ENCODE measurements at places on chromosomes 16 and 17.
A peak's percentile ranks its signal among the peaks of the same experiment; 100 is the strongest.

DNA sequence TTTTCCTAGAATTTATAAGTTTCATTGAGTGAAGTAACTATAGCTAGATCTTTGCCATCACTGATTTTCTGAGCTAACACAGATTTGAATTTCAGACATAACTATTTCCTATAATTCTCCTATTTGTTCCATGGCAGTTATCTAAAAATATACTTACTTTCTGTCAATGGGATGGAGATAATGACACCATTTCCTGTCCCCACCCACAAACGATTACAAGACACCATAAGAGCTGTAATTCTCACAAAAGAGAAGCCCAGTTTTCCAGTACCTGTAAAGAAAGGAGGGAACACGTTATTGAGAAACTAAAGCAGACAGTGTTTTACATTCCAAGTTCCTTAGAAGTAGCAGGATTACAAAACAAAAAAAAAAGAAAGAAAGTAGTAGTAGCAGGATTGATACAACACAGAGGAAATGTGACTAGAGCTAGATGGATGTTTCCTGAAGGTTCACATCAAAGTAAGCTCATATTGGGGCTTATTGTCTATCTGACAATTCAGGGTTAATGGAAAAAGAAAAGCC is 110.9 kb upstream of the TOB1 start:
- no peak overlapping the region for H3K4me3 ChIP-seq
- no peaks in the 10 kb centered on the region for H3K27me3 ChIP-seq
- no peaks in the 10 kb centered on the region for H3K4me1 ChIP-seq
- no peak for DNase-seq
- H3K27ac ChIP-seq, result peak overlapping the region; percentile 29

DNA sequence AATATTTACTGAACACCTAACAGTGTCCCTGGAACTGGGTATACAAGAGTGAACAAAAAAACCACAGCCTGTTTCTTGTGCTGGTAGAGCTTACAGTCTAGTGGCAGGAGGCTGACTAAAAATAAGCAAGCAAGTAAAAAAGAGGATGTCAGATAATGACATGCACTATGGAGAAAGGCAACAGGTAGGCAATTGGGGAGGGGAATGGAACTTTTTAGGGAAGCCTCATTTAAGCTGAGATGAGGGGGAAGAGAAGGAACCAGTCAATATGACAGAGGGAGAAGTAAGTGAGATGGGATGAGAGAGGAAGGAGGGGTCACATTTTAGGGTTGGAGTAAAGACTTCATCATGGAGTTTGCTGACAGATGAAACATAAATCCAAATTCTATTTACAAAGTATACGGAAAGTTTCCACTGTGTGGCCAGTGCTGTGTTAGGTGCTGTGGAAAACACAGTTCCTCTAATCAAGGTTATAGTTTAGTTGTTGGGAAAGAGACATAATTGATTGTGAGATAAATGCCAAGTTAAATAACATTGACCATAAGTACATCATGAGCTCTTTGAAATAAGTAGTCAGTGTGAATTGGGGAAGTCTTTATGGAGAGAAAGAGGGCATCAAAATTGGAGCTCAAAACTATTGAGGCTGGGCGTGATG is 251.4 kb downstream of the FTO start:
- no peak overlapping the region for H3K27ac ChIP-seq
- no peak overlapping the region for H3K4me3 ChIP-seq
- no peak for DNase-seq
- H3K36me3 ChIP-seq, result no peaks in the 10 kb centered on the region

DNA sequence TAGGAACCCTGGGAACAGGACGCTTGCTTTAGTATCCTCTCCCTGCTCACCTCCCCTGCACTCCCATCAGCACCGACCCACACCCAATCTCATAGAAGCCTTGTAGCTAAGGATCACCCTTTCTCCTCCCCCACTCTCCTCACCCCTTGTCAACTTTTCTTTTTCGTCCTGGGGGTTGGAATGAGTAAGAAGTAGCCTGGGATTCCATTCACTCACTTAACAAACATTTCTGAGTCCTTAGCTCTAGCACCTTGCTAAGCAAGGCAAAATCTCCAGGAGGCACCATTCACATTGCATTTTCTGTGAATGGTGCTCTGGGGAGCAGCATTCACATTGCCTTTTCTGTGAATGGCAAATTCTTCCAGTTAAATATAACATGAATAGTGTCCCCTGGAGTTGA is 1.1 kb upstream of the PGAP3 start:
- H3K27me3 ChIP-seq, result no peaks in the 10 kb centered on the region
- no peak overlapping the region for H3K27ac ChIP-seq
- H3K36me3 ChIP-seq, result no peaks in the 10 kb centered on the region
- no peak overlapping the region for H3K4me3 ChIP-seq
- H3K4me1 ChIP-seq, result peaks cover 6% of the 10 kb centered on the region

- H3K27me3 ChIP-seq, result no peaks in the 10 kb centered on the region
- no peak overlapping the region for H3K4me3 ChIP-seq
- H3K4me1 ChIP-seq, result no peaks in the 10 kb centered on the region
- H3K36me3 ChIP-seq, result no peaks in the 10 kb centered on the region
- H3K27ac ChIP-seq, result no peak overlapping the region
These were observed 118.1 kb downstream of the STXBP4 start for GRCh38 chr17:55086635-55087058.

DNA sequence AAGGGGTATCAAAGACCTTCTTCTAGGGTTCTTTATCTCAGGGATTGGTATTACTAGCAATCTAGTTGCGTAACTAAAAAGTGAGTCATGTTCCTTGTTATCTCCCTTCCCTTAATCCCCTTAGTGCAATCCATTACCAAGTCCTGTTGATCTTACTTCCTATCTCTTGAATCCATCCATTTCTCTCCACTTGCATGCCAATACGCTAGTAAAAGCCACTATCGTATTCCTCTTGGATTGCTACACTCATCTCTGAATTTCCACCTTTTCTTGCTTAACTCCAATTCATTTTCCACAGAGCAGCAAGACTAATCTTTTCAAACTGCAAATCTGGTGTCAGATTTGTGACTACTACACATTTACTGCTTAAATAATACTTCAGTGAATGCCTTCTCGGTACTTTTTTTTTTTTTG is 1.8 kb upstream of the ADAT1 start:
- H3K4me1 ChIP-seq, result no peaks in the 10 kb centered on the region
- H3K27me3 ChIP-seq, result no peaks in the 10 kb centered on the region
- no peaks in the 10 kb centered on the region for H3K36me3 ChIP-seq
- no peak overlapping the region for H3K4me3 ChIP-seq
- no peak for DNase-seq

DNA sequence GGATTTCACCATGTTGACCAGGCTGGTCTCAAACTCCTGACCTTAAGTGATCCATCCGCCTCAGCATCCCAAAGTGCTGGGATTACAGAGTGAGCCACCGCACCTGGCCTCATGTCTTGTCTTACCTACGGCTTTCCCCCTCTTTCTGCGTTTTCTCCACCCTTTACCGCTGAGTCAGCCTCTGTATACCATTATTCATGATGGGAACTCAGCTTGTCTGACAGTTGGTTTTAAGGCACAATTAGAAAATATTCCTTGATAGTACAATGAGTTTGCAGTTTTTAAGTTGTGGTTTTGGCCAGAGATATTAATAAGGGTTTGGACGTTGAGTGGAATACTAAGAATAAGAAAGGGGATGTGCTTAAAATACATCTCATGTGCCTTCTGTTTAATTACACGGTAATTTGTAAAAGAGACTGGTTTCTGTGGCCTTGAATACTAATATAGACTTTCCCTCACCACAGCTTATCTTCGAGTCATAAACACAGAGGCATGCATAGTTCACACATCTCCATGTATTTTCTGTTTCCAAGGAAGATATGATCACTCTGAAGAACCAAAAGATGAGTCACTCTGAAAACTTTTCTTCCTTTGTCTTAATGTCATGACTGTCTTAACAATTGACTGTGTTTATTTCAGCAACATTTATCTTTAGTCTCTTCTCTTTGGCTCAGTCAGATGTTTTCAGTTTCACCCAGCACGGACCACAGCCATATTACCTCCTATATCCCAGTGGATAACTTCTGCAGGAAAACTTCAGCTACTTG is 54.4 kb downstream of the PITPNC1 start:
- no peaks in the 10 kb centered on the region for H3K36me3 ChIP-seq
- no peak overlapping the region for H3K4me3 ChIP-seq
- peak overlapping the region; percentile 43 for H3K27ac ChIP-seq
- H3K27me3 ChIP-seq, result no peaks in the 10 kb centered on the region
- H3K4me1 ChIP-seq, result no peaks in the 10 kb centered on the region
- DNase-seq, result no peak

- no peaks in the 10 kb centered on the region for H3K4me1 ChIP-seq
- no peak for DNase-seq
- no peaks in the 10 kb centered on the region for H3K27me3 ChIP-seq
- H3K27ac ChIP-seq, result no peak overlapping the region
- no peak overlapping the region for H3K4me3 ChIP-seq
These were observed 143.8 kb upstream of the PLCG2 start for GRCh38 chr16:81635063-81635937.

- no peak overlapping the region for H3K27ac ChIP-seq
- H3K27me3 ChIP-seq, result no peaks in the 10 kb centered on the region
- H3K4me1 ChIP-seq, result no peaks in the 10 kb centered on the region
- H3K36me3 ChIP-seq, result no peaks in the 10 kb centered on the region
- DNase-seq, result no peak
These were observed 359.1 kb downstream of the WWOX start for GRCh38 chr16:78458588-78458987.

- no peak overlapping the region for H3K4me3 ChIP-seq
- H3K36me3 ChIP-seq, result no peaks in the 10 kb centered on the region
- no peak for DNase-seq
- peak overlapping the region; percentile 91 for H3K27ac ChIP-seq
- no peaks in the 10 kb centered on the region for H3K4me1 ChIP-seq
These were observed 18.0 kb downstream of the GRB7 start for GRCh38 chr17:39755554-39756379.

DNA sequence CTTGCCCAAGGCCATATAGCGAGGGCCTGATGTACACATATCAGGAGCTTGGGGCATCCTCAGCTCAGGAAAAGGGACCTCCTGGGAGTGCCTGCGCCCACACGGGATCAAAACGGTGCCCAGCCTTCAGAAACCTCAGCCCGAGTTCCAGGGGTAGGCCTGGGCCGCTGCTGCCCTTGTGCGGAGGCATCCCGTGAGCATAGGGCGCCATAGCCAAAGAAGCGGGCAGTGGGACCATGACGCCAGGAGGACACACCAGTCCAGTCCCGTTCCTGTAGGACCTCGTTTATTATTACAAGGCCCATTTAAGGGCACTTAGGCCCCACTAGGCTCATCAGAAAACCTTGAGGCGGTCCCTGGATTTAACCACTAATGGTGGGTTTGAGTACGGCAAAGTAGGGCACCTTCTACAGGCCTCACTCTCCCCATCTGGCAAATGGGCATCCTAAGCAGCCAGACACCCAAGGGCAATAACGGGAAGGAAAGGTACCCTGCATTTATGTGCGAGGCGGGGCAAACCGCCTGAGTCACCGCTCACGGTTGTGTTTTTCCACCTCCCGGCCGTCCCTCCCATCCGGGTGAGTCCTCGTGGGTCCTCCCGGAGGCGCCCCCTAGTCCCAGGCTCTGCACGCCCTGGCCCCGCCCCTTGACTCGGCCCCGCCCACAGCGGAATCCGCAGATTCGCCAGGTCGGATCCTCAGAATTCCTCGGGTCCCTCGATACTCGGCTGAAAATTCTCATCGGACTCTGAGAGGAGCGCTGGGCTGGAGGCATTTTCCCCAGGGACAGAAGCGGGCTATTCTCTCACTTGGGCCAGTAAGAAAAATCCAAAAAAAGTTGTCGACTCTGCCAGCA is 726 bp upstream of the SETD1A start:
- no peaks in the 10 kb centered on the region for H3K27me3 ChIP-seq
- H3K27ac ChIP-seq, result peak overlapping the region; percentile 94
- DNase-seq, result peak; percentile 87
- H3K36me3 ChIP-seq, result no peaks in the 10 kb centered on the region
- H3K4me1 ChIP-seq, result peaks cover 21% of the 10 kb centered on the region

- H3K4me1 ChIP-seq, result peaks cover 8% of the 10 kb centered on the region
- no peaks in the 10 kb centered on the region for H3K27me3 ChIP-seq
- no peak for DNase-seq
These were observed 13.1 kb downstream of the MBTPS1 start for GRCh38 chr16:84103678-84104077.

DNA sequence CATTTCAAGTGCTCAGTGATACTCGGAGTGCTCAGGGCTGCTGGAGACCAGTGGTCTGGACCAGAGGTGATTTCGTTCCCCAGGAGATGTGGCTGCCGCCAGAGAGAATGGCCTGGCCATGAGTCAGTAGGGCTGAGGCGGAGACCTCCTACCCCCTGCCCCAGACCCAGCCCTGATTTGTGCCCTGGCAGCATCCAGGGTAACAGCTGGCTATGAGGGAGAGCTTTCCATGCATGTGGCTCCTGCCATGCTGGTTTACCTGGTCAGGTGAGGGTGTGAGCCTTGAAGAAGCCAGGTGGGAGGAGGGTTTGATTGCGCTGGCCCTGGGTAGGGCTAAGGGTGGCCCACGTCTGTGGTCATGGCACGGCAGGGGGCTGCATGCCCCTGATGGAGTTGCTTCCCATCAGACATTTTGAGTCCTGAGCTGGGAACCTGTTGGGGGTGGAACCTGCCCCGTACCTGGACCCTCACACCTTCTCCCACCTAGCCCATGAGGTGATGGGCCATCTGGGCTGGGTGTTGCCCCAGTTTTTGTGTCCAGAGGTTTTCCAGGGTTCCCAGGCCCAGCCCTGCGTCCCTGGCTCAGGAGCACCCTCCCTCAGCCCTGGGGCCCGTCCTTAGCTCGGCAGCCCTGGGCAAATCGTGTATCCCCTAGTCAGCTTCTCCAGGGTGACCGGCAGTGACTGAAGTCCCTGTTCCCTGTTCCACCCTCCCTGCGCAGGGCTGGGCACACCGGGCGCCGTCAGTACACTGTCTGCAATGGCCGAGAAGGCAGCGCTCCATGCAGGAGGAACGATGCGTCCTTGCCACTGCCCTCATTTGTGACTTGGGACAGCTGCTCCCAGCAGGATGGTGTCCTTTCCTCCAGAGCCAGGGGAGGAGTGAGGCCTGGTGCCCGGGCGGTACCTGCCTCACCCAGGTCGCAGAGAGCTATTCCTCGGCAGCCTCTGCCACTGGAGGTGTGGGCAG is 9.0 kb upstream of the CSNK1D start:
- H3K27ac ChIP-seq, result no peak overlapping the region
- DNase-seq, result no peak
- no peak overlapping the region for H3K4me3 ChIP-seq

GRCh38 chr17:19713901-19714361 is 2.5 kb downstream of the SLC47A2 start:
- no peaks in the 10 kb centered on the region for H3K36me3 ChIP-seq
- DNase-seq, result no peak
- no peak overlapping the region for H3K27ac ChIP-seq
- no peak overlapping the region for H3K4me3 ChIP-seq

GRCh38 chr16:23066676-23067075 is 82.6 kb downstream of the USP31 start:
- H3K4me1 ChIP-seq, result peaks cover 4% of the 10 kb centered on the region
- DNase-seq, result no peak
- no peak overlapping the region for H3K27ac ChIP-seq

- no peaks in the 10 kb centered on the region for H3K4me1 ChIP-seq
- H3K36me3 ChIP-seq, result no peaks in the 10 kb centered on the region
- H3K27ac ChIP-seq, result no peak overlapping the region
- DNase-seq, result no peak
- no peaks in the 10 kb centered on the region for H3K27me3 ChIP-seq
These were observed 41.0 kb upstream of the MSI2 start for GRCh38 chr17:57215317-57215716.

- H3K27ac ChIP-seq, result no peak overlapping the region
- no peak for DNase-seq
- no peaks in the 10 kb centered on the region for H3K36me3 ChIP-seq
- H3K4me3 ChIP-seq, result no peak overlapping the region
- no peaks in the 10 kb centered on the region for H3K4me1 ChIP-seq
These were observed 120.0 kb downstream of the PHKB start for GRCh38 chr16:47581114-47581513.

Data from uterus (tissue), 4 donors.